Endothelial cell of coronary artery (primary cell): ENCODE measurements at places on chromosomes 6 and 20. TPM values are rescaled to one million over a fixed set of nuclear protein-coding genes. Genes with fewer than 3 reads are reported as not detected.

Gene ENPP3
- 0.09 and 0.19 TPM in 2 replicates for total RNA-seq

Gene PFDN4
- 79.2 and 88.1 TPM in 2 replicates for total RNA-seq

Gene ZNF391
- total RNA-seq = 0.54 and 0.66 TPM in 2 replicates

Gene DZANK1
- total RNA-seq = 0.63 and 0.94 TPM in 2 replicates

Gene SLC17A1
- total RNA-seq = not detected in 2 replicates

Gene PRDM13
- not detected in 2 replicates for total RNA-seq

Gene VPS16
- total RNA-seq = 46.4 and 70.4 TPM in 2 replicates

Gene DSP
- total RNA-seq = under 0.01 and 10.5 TPM in 2 replicates

Gene PDYN
- not detected in 2 replicates for total RNA-seq

Gene CDS2
- 26.6 and 32.6 TPM in 2 replicates for total RNA-seq

Gene VSX1
- not detected in 2 replicates for total RNA-seq

Gene ASIP
- total RNA-seq = not detected in 2 replicates

Gene TP53TG5
- not detected in 2 replicates for total RNA-seq

Gene EBF4
- 0.99 and 2.9 TPM in 2 replicates for total RNA-seq

Gene WFDC5
- not detected in 2 replicates for total RNA-seq

Gene TTK
- 7.6 and 17.1 TPM in 2 replicates for total RNA-seq

Gene POLR1C
- 35.0 and 42.1 TPM in 2 replicates for total RNA-seq

Gene BTNL2
- not detected in 2 replicates for total RNA-seq

Gene FIG4
- 10.2 and 10.4 TPM in 2 replicates for total RNA-seq

Gene FAM209A
- total RNA-seq = not detected in 2 replicates

Gene ZDHHC14
- 5.0 and 6.5 TPM in 2 replicates for total RNA-seq

Gene GINS1
- 5.4 and 13.6 TPM in 2 replicates for total RNA-seq

Gene MAP7
- 0.28 and 0.36 TPM in 2 replicates for total RNA-seq

Gene FAM217A
- total RNA-seq = not detected in 2 replicates

Gene ZMYND8
- total RNA-seq = 23.8 and 28.0 TPM in 2 replicates

Gene SLC17A3
- not detected in 2 replicates for total RNA-seq

Gene ZNF334
- 0.36 and 1.2 TPM in 2 replicates for total RNA-seq

Gene GSTA1
- total RNA-seq = not detected in 2 replicates

Gene GNAS-AS1
- total RNA-seq = 0.27 and 0.85 TPM in 2 replicates

Gene BPIFB1
- total RNA-seq = not detected in 2 replicates

Gene FRK
- total RNA-seq = under 0.01 and 0.09 TPM in 2 replicates

Gene SPATS1
- not detected in 2 replicates for total RNA-seq

Gene IFT52
- total RNA-seq = 31.3 and 38.7 TPM in 2 replicates

Gene PRIM2
- 18.5 and 19.0 TPM in 2 replicates for total RNA-seq

Gene LINC00237
- not detected in 2 replicates for total RNA-seq

Gene ARMH2
- total RNA-seq = not detected in 2 replicates
